SW480 (cell line): ENCODE measurements at places on chromosomes 6 and 20.
A peak's percentile ranks its signal among the peaks of the same experiment; 100 is the strongest.

DNA sequence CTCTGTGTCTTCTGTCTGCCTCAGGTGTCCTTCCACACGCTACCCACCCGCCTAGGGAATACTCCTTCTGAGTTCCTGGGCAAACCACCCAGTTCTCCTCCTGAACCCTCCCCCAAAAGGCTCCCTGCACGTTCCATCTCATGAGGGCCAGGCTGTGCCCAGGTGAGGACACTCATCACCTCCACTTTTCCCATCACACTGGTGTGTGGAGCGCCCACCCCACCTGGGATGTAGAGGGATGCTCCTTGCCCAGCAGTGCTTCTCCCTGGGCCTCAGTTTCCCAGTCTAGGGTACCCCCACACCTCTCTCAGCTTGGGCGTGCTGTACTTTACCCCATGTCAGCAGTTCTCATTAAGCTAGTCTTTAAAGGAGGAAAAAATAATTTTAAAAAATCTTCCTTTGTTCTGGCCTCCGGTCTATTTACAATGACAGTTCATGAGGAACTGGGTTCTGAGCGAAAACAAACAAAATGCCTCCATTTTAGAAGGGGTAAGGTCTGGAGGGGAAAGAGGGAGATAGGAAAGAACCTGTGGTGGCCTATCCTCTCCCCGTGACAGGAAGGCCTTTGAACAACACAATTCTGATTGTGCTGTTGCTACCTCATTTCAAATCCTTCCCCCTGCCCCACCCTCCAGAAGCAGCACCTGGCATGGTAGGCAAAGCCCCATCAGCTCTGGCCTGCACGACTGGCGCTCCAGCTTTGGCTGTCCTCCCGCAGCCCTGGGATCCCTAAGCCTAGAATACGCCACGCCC, 1.7 kb upstream of the C20orf203 start:
- DNase-seq, result peak; percentile 92

- DNase-seq, result no peak
These were observed 35.3 kb downstream of the TRIM38 start for GRCh38 chr6:25997921-25998320.

GRCh38 chr20:55471052-55472006, 534.0 kb downstream of the CBLN4 start:
- no peak for DNase-seq

- no peak for DNase-seq
These were observed 243.9 kb downstream of the TAF4 start for GRCh38 chr20:61821735-61822134.

- no peak for DNase-seq
These were observed 155.7 kb downstream of the RIMS1 start for GRCh38 chr6:72042088-72042487.

GRCh38 chr20:1664911-1665310, 7.3 kb upstream of the SIRPG start:
- no peak for DNase-seq

GRCh38 chr20:20216941-20217340, 151.0 kb upstream of the INSM1 start:
- no peak for DNase-seq

- DNase-seq, result no peak
These were observed 49.7 kb downstream of the TRAF3IP2 start for GRCh38 chr6:111556004-111556403.

DNA sequence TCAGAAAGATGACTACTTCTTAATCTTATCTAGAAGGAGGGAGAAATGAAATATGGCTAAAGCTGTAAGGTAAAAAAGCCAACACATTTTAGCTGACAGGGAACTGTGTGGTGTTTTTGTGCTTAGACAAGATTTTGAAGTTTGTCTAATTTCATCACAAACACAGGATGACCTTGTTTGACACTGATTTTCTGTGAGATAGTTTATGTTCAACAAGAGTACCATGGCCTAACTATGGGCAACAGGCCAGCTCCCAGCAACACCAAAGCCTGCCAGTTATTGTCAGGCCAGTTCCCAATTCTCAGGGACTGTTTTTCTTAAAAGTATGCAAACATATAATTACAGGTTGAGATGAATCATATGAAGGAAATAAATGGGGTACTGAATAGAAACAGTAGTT, 5.5 kb upstream of the ABCF1 start:
- no peak for DNase-seq

DNA sequence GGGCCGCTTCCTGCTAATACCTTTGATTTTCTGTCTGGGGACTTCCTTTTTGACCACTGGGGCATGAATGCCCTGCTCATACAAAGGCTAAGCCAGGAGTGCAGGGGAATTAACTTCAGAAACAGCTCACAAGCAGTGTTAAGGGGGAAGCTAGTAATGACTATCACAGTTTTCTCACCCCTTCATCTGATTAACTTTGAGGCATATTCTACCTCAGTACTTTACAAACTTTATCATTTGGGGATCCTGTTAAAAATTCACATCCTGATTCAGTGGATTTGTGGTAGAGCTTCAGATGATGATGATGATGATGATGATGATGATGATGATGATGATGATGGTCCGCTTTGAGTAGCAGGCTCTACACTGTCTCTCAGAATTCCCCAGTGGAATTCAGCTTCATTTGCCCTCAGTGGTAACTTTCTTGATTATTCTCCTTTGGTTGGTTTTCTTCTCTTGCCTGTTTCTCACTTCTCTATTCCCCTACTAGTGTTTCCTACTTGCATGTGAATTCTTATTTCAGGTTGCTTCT, 78.4 kb upstream of the TMEM170B start:
- no peak for DNase-seq

GRCh38 chr6:41578217-41579087, 32.3 kb downstream of the FOXP4 start:
- DNase-seq, result no peak

DNA sequence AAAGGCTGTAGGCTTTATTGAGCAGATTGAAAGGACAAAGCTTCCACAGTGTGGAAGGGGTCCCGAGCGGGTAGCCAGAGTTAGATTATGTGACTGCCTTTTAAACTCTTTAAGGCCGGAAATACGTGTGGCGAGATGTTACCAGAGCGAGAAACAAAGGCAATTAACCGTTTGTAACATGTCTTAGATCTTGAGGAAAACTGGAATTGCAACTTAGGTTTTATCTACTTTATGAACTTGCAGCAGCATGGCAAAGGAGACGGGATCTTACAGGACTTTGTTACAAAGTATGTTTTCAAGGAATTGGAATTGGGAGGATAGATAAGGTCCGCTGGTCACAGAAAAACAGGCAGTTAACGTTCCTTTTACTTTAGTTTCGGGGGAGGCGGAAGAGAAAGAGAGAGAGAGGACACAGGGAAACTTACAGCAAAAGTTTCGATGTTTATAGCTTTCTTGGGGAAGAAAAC, 594.7 kb upstream of the ADGRB3 start:
- no peak for DNase-seq

GRCh38 chr6:41654151-41654697, 16.0 kb downstream of the MDFI start:
- no peak for DNase-seq

GRCh38 chr20:48489046-48489463, 338.7 kb downstream of the PREX1 start:
- no peak for DNase-seq

- DNase-seq, result no peak
These were observed 111.9 kb downstream of the FOXO3 start for GRCh38 chr6:108672641-108673040.

GRCh38 chr6:72622094-72622940, 453 bp downstream of the KCNQ5 start:
- no peak for DNase-seq

DNA sequence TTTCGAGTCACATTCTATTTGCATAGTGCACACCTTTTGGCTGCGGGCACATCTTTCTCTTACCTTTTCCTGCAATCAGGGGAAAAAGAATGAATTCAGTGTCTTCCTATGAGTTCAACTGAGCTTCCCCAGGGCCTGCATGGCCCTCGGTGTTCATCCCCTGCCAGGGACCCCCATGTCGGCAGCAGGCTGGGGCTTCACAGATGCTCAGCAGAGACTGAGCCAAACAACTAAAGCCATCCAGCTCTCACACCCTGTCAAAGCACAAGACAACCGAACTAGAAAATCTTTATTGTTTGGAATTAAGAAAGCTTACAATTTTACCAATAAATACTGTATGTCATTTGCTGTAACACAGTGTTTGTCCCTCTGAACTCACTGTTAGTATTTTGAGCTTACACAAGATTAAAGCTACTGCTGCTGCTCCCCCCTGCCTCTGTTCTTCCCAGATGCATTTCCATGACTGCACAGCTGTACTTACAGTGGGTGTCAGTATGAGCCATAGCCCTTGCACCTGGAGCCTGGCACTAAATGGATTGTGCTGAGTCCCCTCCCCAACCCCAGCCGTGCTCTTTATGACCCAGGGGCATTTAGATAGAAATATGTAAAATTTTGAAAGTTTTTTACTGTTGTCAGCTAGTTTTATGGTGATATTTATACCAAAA, 205.8 kb downstream of the TMEM242 start:
- no peak for DNase-seq

DNA sequence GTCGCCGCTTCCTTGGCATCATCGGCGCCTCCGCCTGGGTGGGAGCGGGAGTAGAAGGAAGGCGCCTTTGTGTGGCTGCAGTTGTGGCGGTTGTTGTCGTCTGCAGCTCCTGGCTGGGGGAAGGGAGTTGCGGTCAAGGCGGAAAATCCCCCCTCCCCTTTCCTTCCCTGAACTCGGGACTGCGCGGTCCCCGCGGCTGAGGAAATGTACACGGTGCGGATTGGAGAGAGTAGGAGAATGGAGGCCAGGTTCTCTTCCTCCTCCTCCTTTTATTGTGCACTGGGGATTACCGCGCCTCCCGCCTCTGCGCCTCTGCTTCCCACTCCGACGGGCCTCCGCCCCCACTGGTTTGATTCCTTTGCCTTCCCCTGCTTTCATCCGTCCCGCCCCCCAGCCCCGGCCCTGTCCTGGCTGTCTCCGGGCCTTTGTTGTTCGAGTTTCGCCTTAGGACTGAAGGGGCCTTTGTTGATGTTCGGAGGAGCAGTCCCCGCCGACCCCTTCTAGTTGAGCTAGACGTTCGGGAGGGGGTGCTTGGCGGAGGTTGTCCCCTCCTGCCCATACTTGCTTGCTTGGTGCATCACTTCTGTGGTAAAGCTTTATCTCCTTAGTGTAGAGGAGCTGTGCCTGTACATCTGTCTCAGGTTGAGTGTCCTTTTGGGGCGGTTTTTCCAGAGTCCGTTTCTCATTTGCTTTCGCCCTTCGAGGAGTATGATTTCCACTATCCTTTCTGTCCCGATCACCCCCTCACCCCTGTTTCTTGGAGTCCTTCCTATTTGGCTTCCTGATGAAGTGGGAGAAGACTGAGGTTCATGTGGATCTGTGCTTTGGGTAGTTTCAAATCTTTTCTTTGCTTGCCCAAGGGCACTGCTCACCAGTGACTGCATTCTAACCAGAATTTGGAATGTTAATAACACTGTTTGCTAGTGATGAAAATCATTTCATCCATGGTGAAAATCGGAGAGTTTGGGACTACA, 764 bp downstream of the ZNF292 start:
- peak; percentile 53 for DNase-seq

- peak; percentile 41 for DNase-seq
These were observed 60.2 kb downstream of the GCLC start for GRCh38 chr6:53484476-53485280.

- DNase-seq, result no peak
These were observed 631 bp downstream of the PHACTR3 start for GRCh38 chr20:59604741-59605600.

GRCh38 chr20:2364044-2364443, 16.7 kb upstream of the TGM6 start:
- no peak for DNase-seq
